ENCODE measurements at places on chromosomes 7 and 10.

DNA sequence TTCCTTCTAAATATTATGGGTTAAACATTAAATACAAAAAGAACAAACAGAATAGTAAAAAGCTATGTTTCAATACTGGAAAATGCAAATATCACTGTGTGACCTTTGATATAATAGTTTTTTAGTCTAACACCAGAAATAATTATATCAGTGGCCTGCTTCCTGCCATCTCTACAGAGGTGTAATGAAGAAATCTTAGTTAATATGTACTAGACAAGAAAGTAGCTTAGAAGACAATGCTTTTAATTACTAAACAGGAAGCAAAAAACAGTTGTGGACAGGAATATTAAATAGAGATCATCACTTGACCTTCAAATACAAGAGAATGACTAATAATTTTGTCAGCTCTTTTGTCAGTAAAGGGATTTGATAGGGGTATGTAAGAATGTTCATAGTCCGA, 47.4 kb upstream of the LRRN3 start:
- no peak for DNase-seq

DNA sequence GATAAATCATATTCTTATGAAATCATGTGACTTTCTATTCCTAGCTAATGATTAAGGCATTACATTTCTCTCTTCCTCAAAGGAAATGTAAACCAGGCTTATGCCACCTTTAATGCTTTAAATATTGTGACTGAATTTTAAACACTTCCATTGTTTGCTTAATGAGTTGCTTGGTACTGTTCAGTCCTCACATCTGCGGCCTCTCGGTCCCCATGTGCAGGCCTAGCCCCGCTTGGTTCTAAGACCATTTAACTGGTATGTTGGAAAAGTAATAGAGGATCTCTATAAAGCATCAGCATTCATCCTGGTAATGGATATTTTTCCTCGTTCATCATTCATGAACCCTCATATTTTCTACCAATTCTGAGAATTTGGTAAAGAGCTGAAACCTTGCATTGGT, 27.4 kb downstream of the THSD7A start:
- DNase-seq: no peak

GRCh38 chr10:106972381-106972780, 192.1 kb downstream of the SORCS1 start:
- DNase-seq: no peak

DNA sequence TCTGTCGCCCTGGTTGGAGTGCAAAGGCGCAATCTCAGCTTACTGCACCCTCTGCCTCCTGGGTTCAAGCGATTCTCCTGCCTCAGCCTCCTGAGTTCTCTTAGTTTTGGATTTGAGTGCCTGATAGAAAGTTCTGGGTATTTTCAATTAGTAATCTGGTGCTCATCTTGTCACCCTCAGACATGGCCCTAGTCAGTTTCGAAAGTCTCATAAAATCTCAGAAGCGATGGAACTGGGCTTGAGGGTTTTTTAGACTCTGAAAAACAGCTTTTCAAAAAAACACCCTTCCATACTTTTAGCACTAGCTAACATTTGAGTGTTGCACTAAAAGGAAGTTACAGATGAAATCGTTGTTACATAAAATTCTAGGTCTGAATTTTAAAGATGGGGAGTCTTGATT, 9.4 kb upstream of the PIP4K2A start:
- DNase-seq: no peak
